Stomach (tissue), 19 donors: ENCODE measurements at places on chromosomes 13 and 19. TPM values are rescaled to one million over a fixed set of nuclear protein-coding genes. Genes with fewer than 3 reads are reported as not detected.

The CABP5 gene
- total RNA-seq = not detected

The MBD3L2 gene
- total RNA-seq = not detected

The SPACA4 gene
- not detected for total RNA-seq

The BRCA2 gene
- total RNA-seq = 16.2 TPM

The ERVK3-1 gene
- 37.9 TPM for total RNA-seq

The SBK3 gene
- 6.2 TPM for total RNA-seq

The KLK3 gene
- total RNA-seq = not detected

The SYNGR4 gene
- total RNA-seq = not detected

The ZBTB7A gene
- total RNA-seq = 274 TPM

The ZSCAN4 gene
- 1.5 TPM for total RNA-seq

The THAP8 gene
- 12.8 TPM for total RNA-seq

DNA sequence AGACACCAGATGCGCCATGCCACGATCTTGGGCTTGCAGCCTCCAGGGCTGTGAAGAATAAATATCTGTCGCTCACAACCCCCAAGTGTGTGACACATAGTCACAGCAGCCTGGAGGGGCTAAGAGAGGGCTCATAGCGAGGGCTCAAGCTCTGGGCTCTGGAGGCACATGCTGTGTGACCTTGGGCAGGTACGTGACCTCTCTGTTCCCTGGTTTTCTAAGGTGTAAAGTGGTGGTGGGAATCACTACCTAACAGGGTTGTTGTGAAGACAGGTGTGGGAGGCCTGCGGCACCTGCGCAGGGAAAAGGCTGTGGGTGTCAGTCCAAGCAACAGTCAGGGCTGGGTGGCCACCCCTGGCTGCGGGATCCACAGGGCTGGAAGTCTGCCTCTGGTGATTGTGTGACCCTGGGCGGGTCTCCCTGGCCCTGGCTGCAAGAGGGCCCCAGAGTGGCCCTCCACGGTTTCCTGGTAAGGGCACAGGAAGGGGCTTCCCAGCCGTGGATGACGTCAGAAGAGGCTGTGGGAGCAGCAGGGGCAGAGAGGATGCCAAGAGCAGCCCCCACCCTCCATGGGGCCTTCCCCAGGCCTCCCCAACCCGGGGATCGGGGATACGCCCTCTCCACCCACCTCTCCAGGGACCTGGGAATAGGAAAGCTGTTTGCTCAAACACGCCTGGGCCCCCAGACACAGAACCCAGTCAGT is 218.8 kb upstream of the SGCG start:
- no peak for DNase-seq

DNA sequence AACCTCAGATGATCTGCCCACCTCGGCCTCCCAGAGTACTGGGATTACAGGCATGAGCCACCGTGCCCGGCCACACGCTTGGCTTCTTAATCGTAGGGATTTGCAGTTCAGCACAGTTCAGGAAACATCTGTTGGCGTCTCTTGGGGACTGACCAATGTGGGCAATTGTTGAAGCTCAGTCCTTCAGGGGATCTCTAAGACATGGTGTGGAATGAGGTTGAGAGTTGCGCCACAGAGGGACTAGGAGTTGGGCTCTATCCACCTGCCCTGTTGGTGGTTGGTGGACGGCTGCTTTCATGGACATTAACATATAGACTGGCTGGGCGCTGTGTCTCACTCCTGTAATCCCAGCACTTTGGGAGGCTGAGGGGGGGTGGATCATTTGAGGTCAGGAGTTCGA is 37.3 kb upstream of the SIN3B start:
- DNase-seq = no peak

DNA sequence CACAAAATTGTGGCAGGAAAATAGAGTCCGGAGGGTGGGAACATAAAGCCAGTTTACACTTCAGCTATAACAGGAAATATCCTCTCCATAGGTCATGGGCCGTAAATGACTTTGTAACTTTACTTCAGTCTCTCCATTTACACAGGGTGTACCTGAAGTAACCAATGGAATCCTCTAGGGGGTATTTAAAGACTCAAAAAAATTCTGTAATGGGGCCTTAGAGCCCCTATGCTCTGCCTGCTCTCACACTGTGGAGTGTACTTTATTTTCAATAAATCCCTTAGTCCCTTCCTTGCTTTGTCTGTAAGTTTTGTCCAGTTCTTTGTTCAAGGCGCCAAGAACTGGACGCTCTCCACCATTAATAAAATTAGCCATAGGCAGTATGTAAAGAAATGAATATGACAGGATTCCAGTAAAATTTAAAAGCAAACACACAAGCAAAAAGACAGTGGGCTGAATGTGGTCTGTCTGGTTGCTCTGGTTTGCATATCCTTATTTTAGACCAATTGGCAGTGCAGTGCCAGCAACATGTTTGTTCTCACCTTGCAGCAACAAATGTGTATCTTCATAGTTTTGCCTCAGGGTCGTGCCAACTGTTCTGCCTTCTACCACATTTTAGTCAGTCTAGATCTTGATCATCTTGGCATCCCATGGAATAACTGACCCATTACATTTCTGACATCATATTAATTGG is 801.5 kb upstream of the SPRY2 start:
- DNase-seq = no peak

- DNase-seq = no peak
These were observed 3.3 kb upstream of the OPA3 start for GRCh38 chr19:45587873-45588272.

GRCh38 chr19:11435833-11436313 is 438 bp downstream of the PRKCSH start:
- DNase-seq = no peak

DNA sequence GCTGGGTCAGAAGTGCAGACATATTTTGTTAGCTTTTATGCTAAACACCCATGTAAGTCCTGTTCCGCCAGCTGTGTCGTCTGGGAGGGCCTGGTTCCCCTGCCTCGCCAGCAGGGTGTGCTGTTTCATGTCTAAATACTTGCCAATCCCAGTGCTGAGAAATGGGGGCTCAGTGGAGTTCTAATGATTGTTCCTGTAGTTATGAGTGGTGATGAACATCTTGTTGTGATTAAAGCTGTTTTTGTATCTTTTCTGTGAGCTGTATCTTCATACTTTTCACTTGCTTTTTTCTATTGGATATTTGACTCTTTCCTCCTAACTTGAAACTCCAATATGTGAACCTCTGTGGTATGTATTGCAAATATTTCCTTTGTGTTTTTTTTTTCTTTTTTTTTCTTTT is 32.7 kb downstream of the KDM4B start:
- DNase-seq = no peak

GRCh38 chr13:100014621-100015020 is 33.0 kb downstream of the ZIC2 start:
- DNase-seq = no peak

DNA sequence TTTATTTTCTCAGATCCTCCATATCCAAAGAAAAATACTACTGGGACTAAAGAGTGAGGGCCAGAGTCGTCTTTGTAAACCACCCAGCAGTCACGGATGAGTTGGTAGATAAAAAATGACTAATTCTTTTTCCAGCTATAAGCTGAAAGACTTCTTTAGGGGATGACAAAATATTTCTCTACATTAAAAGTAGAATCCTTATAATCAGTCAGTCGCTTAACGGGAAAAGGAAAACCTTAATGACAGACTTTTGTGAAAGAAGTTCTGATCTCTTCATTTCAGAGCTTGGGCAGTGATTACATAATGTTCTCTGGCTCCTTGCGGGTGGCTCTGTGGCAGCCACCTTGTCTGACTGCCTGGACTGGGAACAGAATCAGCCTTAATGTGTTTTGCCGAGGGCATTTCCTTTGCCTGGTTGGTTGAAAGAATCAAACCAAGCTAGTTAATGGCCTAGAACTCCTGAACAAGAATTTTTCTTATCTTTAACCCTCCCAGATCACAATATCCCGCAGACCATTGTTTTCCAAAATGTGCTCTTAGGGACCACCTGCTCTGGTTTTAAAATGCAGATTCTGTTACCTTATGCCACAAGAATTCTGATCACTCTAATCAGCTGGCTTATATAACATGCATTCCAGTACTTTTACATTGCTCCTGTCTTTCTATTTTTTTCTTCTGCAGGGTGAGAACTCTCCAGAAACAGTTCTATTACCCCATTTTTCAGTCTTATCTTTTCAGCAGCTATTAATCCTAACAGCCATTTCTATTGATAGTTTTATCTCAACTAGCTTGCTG is 2.5 kb downstream of the ITM2B start:
- DNase-seq = peak; percentile 69

DNA sequence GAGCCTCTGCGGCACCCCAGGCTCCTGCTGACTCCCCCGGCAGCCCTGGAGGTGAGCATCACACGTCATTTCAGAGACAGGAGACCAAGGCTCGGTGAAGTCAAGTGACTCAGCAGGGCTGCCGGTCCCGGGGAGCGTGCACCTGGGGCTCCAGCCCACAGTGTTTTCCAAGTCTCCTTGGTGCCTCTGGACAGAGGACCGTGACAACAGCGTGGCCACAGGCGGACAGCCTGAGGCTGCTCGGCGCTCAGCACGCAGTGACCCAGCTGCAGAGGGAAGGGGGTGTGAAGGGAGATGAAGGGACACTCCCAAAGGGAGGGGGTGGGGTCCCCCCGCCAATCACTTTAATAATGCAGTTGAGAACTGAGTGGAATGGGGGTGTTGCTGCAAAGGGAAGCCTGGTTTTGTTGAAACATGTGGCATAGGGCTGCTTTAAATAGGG is 17.5 kb upstream of the ASPDH start:
- no peak for DNase-seq

GRCh38 chr13:75897386-75897785 is 261.3 kb downstream of the LMO7 start:
- DNase-seq = no peak

- DNase-seq = no peak
These were observed 10.8 kb upstream of the CCDC97 start for GRCh38 chr19:41299046-41299754.

GRCh38 chr13:97568850-97569249 is 134.9 kb downstream of the RAP2A start:
- DNase-seq = peak; percentile 41

GRCh38 chr19:39939556-39939955 is 5.1 kb upstream of the FCGBP start:
- DNase-seq = no peak

DNA sequence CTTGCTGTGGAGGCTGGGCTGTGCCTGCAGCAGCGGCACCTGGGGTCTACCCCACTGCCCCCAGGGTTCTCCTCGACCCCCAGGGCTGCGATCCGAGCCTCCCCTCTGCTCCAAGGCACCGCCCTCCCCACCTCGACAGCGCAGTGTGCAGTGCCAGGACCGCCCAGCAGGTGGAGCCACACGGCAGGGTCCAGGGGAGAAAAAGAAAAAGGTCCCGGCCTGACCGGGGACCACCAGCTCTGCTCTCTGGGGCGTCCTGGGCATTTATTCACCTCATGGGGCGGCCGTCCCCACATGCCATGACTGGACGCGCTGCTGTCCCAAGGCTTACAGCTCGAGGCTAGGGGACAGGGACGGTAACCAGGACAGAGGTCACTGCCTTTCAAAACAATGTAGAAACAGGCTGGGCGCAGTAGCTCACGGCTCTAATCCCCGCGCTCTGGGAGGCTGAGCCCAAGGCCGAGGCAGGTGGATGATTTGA is 10.6 kb downstream of the REXO1 start:
- peak; percentile 74 for DNase-seq

GRCh38 chr13:68584776-68585175 is 1354.6 kb upstream of the PCDH9 start:
- DNase-seq = no peak

DNA sequence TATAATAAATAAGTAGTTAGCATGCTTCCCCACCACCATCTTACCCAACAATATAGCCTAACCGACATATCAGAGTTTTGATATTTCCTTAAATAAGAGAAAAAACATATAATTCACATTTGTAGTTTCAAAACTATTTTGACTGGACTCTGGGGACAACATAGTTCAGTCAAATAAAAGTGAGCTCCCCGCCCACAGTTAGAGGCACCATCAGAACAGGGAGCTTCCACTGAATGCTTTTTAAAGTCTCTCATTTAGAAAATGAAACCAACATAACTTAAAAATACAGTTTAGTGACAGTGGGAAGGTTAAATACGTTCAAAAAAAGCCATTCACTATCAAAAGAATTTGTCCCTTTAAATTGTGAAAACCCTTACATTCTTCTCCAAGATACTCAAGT is 92.8 kb downstream of the EPSTI1 start:
- no peak for DNase-seq

DNA sequence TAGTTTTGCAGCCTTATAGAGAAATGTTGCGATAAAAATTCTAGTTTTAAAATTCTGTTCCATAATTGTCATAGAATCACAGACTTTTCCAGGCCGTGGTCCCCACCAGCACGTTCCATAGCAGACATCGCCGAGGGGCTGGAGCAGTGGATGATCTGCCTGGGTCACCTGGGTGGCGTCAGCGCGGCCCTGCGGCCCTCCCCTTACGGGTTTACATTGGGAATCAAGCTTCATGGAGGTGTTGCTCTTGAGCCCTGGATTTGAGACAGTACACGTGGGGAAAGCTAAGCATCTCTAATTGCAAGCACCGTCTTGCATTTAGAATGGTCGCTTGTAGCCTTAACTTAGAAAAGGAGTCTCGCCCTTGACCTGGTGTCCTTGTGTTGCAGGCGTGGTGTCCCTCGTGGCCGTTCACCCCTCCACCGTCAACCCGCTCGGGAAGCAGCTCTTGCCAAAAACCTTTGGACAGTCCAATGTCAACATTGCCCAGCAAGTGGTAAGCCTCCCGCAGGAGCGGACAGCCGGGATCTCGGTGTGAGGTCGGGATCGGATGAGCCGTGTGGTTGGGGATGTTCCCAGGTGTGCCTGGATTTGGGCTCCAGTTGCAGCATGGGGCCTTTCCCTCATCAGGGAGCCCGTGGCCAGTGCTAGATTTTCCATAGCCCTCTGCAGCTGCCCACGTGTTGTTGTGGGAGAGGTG is 35.1 kb downstream of the ATP4B start:
- no peak for DNase-seq

GRCh38 chr13:74367193-74367592 is 233.0 kb upstream of the KLF12 start:
- no peak for DNase-seq

DNA sequence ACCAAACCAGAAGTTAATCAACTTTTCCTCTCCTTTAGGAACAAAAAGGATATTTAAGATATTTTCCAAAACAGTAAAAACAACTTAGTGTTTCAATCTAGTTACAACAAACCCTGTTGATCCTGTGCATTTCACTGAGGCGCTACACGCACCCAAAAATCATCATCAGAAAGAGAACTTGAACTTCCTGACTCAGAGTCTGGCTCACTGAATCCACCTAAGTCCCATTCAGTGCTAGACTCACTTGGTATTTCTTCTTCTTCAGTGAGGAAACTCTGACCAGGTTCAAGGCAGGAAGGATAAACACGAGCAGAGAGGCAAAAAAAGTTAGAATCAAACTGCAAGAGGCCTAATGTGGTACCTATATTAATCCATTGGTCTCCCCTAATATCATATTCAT is 2.2 kb downstream of the KBTBD6 start:
- no peak for DNase-seq

DNA sequence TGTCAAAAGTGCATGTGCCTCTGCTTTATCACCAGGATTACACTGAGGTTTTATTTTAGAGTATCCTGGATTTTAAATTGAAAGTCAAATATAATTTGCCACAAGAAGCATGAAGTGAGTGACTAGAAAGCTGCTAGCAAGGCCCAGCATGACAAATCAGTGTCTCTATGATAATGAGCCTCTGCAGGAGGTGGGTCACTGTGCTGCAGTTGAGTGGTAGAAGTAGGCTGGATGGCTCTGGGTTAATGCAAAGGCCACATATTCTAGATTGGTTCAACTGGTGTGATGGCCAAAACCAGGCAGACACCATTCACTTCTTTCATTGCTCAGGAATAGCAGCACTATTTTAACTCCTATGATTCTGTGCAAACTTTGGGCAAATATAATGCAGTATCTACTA is 491.5 kb downstream of the OLFM4 start:
- DNase-seq = no peak
